ENCODE measurements at places on chromosomes 12 and 14. TPM values are rescaled to one million over a fixed set of nuclear protein-coding genes. Genes with fewer than 3 reads are reported as not detected.

The ACACB gene
- 47.3 TPM for total RNA-seq

GRCh38 chr14:65186951-65187350 lies 84.6 kb upstream of the MAX start:
- H3K27ac ChIP-seq = no peak overlapping the region
- no peak overlapping the region for H3K4me3 ChIP-seq
- H3K4me1 ChIP-seq = peaks cover 5% of the 10 kb centered on the region
- peaks cover 28% of the 10 kb centered on the region for H3K27me3 ChIP-seq
- peaks cover 3% of the 10 kb centered on the region for H3K36me3 ChIP-seq

The AACS gene
- total RNA-seq = 38.8 TPM

DNA sequence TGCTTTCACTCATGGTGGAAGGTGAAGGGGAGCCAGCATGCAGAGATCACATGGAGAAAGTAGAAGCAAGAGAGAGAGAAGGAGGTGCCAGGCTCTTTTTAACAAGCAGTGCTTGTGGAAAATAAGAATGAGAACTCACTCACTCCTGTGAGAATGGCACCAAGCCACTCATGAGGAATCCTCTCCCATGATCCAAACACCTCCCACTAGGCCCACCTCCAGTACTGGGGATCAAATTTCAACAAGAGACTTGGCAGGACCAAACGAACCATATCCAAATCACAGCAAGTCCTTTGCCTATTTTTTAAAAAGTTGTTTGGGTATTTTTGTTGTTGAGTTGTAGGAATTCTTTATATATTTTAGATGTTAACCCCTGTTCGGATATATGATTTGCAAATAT lies 245.9 kb upstream of the ARID2 start:
- no peak for DNase-seq
- H3K36me3 ChIP-seq = no peaks in the 10 kb centered on the region
- H3K27me3 ChIP-seq = no peaks in the 10 kb centered on the region

The TMEM19 gene
- 24.8 TPM for total RNA-seq

- H3K27ac ChIP-seq = no peak overlapping the region
- DNase-seq = peak; percentile 31
- H3K4me3 ChIP-seq = no peak overlapping the region
- no peaks in the 10 kb centered on the region for H3K4me1 ChIP-seq
Observed at GRCh38 chr12:52258335-52258901, 16.0 kb upstream of the KRT86 start.

DNA sequence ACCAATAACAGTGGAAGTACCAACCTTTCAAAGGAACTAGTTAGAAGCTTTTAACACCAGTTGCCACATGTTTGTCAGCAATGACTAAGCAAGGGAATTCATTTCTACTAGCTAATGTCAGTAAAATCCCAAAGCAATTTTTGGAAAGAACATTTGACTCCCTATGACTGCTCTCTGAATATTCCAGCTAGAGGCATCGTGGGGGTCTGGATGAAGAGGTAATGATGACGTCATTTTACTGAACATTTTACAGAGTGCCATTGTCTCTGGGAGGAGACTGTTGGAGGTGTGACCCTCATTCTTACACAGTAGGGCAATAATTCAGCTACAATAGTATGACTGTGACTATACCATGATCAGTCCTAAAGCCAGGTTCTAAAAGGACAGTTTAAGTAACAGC lies 204.8 kb downstream of the ITPR2 start:
- H3K27ac ChIP-seq = no peak overlapping the region
- no peak overlapping the region for H3K4me3 ChIP-seq
- H3K27me3 ChIP-seq = no peaks in the 10 kb centered on the region
- peaks cover 8% of the 10 kb centered on the region for H3K36me3 ChIP-seq
- no peak for DNase-seq

DNA sequence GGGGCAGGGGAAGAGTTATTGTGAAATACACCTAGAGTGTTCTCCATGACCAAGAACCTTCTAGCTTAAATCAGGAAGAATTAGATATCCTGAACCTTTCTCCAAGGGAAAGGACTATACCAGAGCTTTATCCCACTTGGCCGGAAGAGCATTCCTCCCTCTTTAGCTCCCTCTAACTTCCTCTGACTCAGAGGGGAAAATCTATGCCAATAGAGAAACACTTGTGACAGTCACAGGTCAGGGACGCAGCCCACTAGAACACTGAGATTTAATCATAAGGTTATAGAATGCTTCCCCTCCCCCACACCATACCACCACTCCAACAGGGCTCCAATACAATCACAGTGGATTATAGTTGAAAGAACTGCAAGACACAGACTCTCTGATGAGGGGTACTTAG lies 55.4 kb upstream of the RFX4 start:
- no peak overlapping the region for H3K4me3 ChIP-seq
- no peak for DNase-seq
- no peaks in the 10 kb centered on the region for H3K36me3 ChIP-seq
- H3K4me1 ChIP-seq = no peaks in the 10 kb centered on the region
- H3K27me3 ChIP-seq = no peaks in the 10 kb centered on the region

GRCh38 chr14:94545131-94545841 lies 16.0 kb upstream of the SERPINA4 start:
- peaks cover 3% of the 10 kb centered on the region for H3K4me1 ChIP-seq
- H3K27ac ChIP-seq = no peak overlapping the region
- H3K4me3 ChIP-seq = no peak overlapping the region
- H3K36me3 ChIP-seq = no peaks in the 10 kb centered on the region
- peaks cover 10% of the 10 kb centered on the region for H3K27me3 ChIP-seq

The ADAM20 gene
- 1.3 TPM for total RNA-seq

The HNF1A gene
- 15.1 TPM for total RNA-seq

DNA sequence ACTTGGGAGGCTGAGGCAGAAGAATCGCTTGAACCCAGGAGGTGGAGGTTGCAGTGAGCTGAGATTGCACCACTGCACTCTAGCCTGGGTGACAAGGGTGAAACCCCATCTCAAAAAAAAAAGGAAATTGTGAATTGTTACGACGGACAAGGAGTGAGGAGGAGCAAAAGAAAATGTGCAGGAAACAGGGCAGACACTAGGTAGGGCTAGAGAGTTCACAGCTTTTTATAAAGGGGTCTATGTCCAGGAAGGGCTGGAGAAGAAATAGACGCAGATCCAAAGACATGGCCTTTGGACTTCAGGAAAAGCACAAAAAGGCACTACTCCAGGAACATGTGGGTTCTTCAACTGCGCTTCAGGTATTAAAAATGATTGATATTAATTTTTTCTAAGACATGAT lies 34.4 kb downstream of the ATG14 start:
- H3K36me3 ChIP-seq = peaks cover 28% of the 10 kb centered on the region
- no peaks in the 10 kb centered on the region for H3K4me1 ChIP-seq
- no peak overlapping the region for H3K27ac ChIP-seq

GRCh38 chr12:94656556-94656955 lies 6.2 kb upstream of the TMCC3 start:
- H3K27me3 ChIP-seq = no peaks in the 10 kb centered on the region
- H3K4me1 ChIP-seq = no peaks in the 10 kb centered on the region
- H3K36me3 ChIP-seq = no peaks in the 10 kb centered on the region
- H3K27ac ChIP-seq = no peak overlapping the region
- no peak overlapping the region for H3K4me3 ChIP-seq

- H3K36me3 ChIP-seq = no peaks in the 10 kb centered on the region
- H3K4me1 ChIP-seq = peaks cover 6% of the 10 kb centered on the region
- no peak for DNase-seq
- peaks cover 30% of the 10 kb centered on the region for H3K27me3 ChIP-seq
Observed at GRCh38 chr12:109605016-109605415, 31.4 kb downstream of the MVK start.

DNA sequence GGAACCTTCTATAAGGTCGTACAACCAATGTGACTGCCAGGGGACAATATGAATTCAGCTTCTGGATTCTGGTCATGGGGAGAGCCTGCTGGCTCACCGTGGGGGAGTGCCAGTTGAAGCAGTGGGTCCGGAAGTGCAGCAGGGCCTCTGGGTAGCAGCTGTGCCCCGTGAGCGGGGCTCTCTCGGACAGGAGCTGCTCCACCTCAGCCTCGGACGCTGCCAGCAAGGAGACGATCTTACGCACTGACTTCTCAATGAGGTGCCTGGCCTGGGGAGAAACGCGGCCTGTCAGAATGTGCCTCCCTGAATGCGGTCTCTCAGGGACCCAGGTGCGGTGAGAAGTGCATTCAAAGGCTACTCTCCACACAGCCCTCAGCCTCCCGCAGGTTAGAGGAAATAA lies 42.0 kb downstream of the LGMN start:
- H3K36me3 ChIP-seq = peaks cover 27% of the 10 kb centered on the region
- H3K27ac ChIP-seq = no peak overlapping the region
- H3K4me1 ChIP-seq = peaks cover 9% of the 10 kb centered on the region
- no peak overlapping the region for H3K4me3 ChIP-seq
- no peak for DNase-seq
- no peaks in the 10 kb centered on the region for H3K27me3 ChIP-seq

DNA sequence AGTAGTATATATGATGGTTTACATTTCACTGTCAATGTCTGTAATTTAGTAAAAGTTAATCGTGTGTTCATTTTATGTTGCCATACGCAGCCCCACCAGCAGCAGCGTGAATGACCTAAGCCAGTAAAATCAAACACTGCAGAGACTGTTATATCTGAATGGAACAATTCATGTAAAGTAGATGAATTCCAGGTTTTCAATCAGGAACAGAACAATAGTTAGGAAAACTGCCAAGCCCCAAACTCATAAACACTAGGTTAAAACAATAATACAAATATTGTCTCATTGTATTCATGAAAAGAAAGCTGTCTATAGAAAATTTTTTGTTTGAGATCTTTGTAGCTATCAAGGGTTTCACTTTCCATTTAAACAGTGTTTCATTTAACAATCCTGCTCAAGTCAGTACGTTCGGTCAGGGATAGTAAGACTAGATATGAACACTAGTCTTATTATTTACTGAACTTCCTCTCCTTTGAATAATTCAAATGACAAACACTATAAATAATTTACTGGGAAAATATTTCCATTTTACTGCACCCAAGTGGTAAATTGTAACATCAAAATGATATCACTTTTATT lies 256.8 kb upstream of the FLRT2 start:
- peaks cover 21% of the 10 kb centered on the region for H3K4me1 ChIP-seq
- no peak overlapping the region for H3K4me3 ChIP-seq
- no peaks in the 10 kb centered on the region for H3K27me3 ChIP-seq
- DNase-seq = no peak
- no peaks in the 10 kb centered on the region for H3K36me3 ChIP-seq

The SLC6A15 gene
- total RNA-seq = 0.57 TPM

All from progenitor cell of endocrine pancreas (in vitro differentiated cells).